ENCODE measurements at places on chromosomes 7 and 10.

DNA sequence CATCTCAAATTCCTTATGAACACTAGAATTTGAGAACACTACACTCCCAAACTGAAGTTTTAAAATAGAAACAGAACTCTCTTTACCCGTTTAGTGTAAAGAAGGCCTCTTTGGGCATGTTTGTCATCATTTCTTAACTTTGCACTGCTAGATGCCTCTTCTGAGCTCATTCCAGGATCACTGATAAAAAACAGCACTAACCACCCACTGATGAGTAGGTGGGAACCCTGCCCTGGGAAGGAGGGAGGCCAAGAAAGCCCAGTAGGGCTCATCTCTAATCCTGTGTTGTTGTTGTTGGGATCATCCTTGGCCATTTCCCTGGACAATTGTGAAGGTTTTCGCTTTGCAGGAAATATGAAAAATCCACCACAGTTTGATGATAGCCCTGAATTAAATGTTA, 68.2 kb downstream of the CUBN start:
- no peak overlapping the region for H3K4me3 ChIP-seq
- H3K4me1 ChIP-seq, result no peaks in the 10 kb centered on the region
- no peak overlapping the region for H3K27ac ChIP-seq
- H3K36me3 ChIP-seq, result no peaks in the 10 kb centered on the region
- no peaks in the 10 kb centered on the region for H3K27me3 ChIP-seq
- no peak for DNase-seq

GRCh38 chr7:98213296-98213887, 2.2 kb downstream of the BHLHA15 start:
- no peaks in the 10 kb centered on the region for H3K27me3 ChIP-seq
- H3K36me3 ChIP-seq, result no peaks in the 10 kb centered on the region
- no peak overlapping the region for H3K4me3 ChIP-seq
- no peak for DNase-seq
- H3K27ac ChIP-seq, result no peak overlapping the region

DNA sequence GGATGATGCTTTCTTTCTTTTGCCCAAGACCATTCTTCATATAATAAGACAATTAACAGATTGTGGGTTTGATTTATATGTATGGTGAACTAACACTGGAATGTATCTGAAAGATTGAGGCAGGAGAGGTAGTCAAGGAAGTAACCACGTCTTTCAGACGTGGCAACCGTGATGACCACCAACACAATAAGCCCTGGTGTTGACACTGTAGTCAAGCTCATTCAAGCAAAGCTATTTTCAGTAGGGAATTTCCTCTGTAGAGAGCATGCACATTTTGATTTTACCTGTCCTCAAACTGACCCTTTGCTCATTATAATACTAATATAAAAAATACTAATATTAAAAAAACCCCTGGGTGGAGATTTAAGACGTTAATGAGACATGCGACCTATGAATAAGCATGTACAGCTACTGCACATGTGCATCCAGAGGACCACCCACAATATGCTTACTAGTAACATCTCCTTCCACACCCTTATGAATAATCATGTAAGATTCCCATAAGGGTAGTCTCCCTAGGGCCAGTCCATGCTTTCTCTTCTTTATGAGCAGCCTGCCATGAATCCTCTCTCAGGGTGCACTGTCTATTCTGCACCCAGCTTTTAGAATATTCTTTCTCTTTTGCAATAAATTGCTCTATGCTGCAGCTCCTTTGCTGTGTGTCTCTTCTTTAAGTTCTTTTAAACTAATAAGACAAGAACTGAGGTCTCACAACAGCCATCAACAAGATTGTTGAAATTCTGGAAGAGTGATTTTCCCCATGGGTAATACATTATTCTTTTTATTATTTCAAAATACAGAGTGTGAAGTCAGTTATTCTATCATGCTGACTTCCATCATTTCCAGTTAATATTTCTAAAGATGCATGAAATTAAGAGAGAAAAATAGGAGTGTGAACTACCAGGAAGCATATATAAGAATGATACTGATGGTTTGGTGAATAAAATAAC, 151.3 kb upstream of the NPVF start:
- no peaks in the 10 kb centered on the region for H3K36me3 ChIP-seq
- no peak for DNase-seq
- H3K27me3 ChIP-seq, result no peaks in the 10 kb centered on the region
- H3K4me1 ChIP-seq, result no peaks in the 10 kb centered on the region
- no peak overlapping the region for H3K4me3 ChIP-seq

GRCh38 chr10:101299211-101299610, 54.8 kb upstream of the BTRC start:
- no peak overlapping the region for H3K27ac ChIP-seq
- no peaks in the 10 kb centered on the region for H3K4me1 ChIP-seq
- H3K36me3 ChIP-seq, result no peaks in the 10 kb centered on the region

DNA sequence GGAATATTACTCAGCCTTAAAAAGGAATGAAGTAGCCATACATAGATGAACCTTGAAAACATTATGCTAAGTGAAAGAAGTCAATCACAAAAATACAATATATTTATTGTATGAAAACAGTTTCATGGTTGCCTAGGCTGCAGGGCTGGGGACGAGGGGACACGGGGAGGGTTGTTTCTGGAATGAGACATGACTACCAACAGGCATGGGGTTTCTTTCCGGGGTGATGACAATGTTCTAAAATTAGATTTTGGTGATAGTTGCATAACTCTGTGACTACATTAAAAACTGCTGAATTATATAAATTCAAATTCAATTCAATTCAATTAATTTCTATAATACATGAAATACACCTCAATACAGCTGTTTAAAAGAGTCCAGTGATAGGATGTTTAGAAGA, 88.0 kb downstream of the ARHGAP22 start:
- no peaks in the 10 kb centered on the region for H3K4me1 ChIP-seq
- H3K4me3 ChIP-seq, result no peak overlapping the region
- H3K36me3 ChIP-seq, result no peaks in the 10 kb centered on the region

GRCh38 chr10:92590623-92591549, 2.0 kb upstream of the KIF11 start:
- DNase-seq, result peak; percentile 53
- peak overlapping the region; percentile 92 for H3K4me3 ChIP-seq
- peaks cover 15% of the 10 kb centered on the region for H3K4me1 ChIP-seq
- no peaks in the 10 kb centered on the region for H3K36me3 ChIP-seq
- H3K27ac ChIP-seq, result peak overlapping the region; percentile 91

- H3K4me1 ChIP-seq, result no peaks in the 10 kb centered on the region
- H3K27me3 ChIP-seq, result no peaks in the 10 kb centered on the region
- DNase-seq, result no peak
- H3K27ac ChIP-seq, result no peak overlapping the region
- no peak overlapping the region for H3K4me3 ChIP-seq
These were observed 27.8 kb downstream of the MAGI2 start for GRCh38 chr7:79425665-79426064.

DNA sequence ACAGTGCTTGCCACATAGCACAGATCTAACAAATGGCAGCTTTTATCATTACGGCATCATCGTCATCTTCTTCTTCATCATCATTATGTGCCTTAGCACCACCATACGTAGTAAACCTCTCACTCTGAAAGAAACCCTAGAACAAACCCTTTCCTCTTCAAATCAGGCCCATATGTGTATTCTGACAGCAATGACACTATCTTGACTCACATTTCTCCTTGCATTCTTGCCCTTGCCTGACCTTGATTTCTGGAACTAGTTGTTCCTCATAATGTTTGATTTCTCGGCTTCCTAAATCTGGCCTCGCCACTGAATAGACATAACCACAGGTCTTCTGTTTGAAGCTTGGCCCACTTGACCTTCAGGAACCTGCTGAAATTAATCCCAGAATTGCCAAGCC, 115.3 kb downstream of the DGKI start:
- H3K36me3 ChIP-seq, result no peaks in the 10 kb centered on the region
- H3K27ac ChIP-seq, result no peak overlapping the region
- no peak overlapping the region for H3K4me3 ChIP-seq
- no peak for DNase-seq
- peaks cover 1% of the 10 kb centered on the region for H3K4me1 ChIP-seq
- no peaks in the 10 kb centered on the region for H3K27me3 ChIP-seq

GRCh38 chr10:53765311-53765710, 992.7 kb upstream of the MBL2 start:
- no peak for DNase-seq
- H3K4me1 ChIP-seq, result no peaks in the 10 kb centered on the region
- no peaks in the 10 kb centered on the region for H3K27me3 ChIP-seq
- H3K27ac ChIP-seq, result no peak overlapping the region
- H3K36me3 ChIP-seq, result no peaks in the 10 kb centered on the region

DNA sequence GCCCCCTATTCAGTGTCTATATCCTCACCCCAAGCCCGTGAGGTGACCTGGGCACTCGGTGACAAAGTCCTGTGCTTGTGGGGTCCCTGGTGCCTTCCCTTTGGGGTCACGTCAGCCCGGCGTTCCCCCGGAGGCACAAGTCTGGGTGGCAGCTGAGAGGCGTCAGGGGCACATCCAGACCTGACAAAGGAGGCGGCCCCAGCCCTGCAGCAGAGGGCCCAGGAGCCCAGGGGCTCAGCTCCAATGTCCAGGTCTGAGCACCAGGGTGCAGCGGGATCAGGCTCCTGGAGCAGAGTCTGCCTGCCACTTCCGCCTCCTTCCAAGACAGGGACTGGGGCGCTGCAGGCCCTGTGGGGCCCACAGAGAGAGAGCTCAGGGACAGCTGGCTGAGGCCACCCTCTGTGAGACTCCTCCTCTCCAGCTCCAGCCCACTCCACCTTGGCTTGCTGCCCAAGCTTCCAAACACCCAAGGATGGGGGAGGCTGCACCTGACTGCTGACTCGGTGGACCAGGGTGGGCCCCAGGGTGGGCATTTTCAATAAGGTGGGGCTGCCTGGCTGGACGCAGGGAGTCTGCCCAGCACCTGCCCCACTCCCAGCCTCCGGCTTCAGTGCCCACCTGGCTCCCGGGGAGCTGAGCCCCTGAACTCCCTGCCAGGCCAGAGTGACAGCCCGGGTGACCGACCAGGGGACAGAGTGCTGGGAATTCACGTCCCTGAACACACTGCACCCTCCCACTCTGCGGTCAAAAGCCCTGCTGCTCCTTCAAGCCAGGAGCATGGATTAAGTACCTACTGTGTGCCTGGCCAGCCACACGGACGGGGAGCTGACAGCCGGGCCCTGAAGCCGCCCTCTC, 1.0 kb upstream of the KNDC1 start:
- no peak overlapping the region for H3K27ac ChIP-seq
- DNase-seq, result no peak
- H3K4me3 ChIP-seq, result no peak overlapping the region
- peaks cover 36% of the 10 kb centered on the region for H3K27me3 ChIP-seq

GRCh38 chr10:11909618-11910017, 86.5 kb downstream of the PROSER2 start:
- no peaks in the 10 kb centered on the region for H3K4me1 ChIP-seq
- H3K27me3 ChIP-seq, result no peaks in the 10 kb centered on the region
- H3K4me3 ChIP-seq, result no peak overlapping the region
- no peak overlapping the region for H3K27ac ChIP-seq
- H3K36me3 ChIP-seq, result no peaks in the 10 kb centered on the region

DNA sequence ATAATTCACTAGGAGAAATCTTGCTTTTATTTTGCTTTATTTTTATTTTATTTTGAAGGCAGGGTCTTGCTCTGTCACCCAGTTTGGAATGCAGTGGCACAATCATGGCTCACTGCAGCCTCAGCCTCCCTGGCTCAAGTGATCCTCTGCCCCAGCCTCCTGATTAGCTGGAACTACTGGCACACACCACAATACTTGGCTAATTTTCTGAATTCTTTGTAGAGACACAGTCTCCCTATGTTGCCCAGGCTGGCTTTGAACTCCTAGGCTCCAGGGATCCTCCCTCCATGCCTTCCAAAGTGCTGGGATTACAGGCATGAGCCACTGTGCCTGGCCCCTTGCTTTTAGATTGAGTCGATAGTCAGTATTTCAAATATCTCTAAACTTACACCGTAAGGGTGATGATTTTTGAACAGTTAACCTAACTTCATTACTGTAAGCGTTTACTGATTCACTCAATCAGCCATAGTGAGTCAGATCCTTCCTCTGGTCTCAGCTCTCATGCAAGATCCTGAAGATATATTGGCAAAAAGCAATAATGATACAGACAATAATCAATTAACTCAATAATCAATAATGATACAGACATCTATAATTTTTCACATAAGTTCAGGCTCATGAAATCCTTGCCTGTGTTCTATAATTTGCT, 239.5 kb downstream of the KIAA1217 start:
- peak overlapping the region; percentile 88 for H3K27ac ChIP-seq
- H3K4me3 ChIP-seq, result peak overlapping the region; percentile 71
- H3K4me1 ChIP-seq, result peaks cover 22% of the 10 kb centered on the region
- H3K36me3 ChIP-seq, result no peaks in the 10 kb centered on the region
- DNase-seq, result no peak

DNA sequence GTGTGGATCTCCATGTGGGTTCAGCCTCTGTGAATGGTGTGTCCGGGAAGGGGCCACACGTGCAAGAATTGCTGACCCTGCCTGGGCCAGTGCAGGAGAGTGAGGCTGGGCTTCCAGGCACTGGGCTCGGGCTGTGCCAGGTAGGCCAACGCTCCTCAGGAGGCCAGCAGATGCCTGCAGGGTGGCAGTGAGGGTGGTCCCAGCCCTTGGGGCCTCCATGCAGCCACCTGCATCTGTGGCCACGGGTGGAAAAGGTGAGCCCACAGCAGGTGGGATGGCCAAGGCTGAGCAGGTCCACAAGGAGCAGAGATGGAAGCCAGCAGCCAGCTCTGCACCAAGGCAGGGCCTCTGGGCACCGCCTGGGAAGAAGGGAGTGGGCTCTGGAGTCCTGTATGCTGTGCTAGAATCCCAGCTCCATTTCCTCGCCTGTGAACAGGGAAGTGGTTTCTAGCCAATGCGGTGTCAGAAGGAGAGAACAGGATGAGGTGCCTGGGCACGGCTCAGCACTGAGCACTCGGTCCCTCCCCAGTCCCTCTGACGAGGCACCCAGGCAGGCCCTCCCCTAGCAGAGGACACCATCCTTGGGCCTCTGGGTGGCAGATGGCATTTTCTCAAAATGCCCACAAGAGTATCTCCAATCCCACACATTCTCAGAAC, 31.1 kb upstream of the RET start:
- no peak for DNase-seq
- no peaks in the 10 kb centered on the region for H3K36me3 ChIP-seq
- H3K27me3 ChIP-seq, result no peaks in the 10 kb centered on the region
- H3K4me1 ChIP-seq, result no peaks in the 10 kb centered on the region
- H3K27ac ChIP-seq, result no peak overlapping the region
- no peak overlapping the region for H3K4me3 ChIP-seq

DNA sequence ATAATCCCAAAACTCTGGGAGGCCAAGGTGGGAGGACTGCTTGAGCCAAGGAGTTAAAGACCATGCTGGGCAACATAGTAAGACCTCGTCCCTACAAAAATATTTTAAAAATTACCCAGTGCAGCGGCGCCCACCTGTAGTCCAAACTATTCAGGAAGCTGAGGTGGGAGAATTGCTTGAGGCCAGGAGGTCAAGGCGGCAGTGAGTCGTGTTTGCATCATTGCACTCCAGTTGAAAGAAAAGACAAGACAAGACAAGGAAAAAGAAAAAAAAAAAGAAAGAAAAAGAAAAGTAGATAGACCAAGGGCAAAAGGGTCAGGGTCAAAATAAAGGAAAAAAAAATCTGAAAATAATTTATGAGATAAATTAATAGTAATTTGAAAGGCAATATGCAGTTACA, 5.8 kb downstream of the ANXA7 start:
- H3K4me3 ChIP-seq, result no peak overlapping the region
- H3K27ac ChIP-seq, result no peak overlapping the region
- DNase-seq, result no peak
- H3K4me1 ChIP-seq, result no peaks in the 10 kb centered on the region
- 0 out of 2 replicates have a peak, but pooled peaks cover 4% of the 10 kb centered on the region for H3K36me3 ChIP-seq
- H3K27me3 ChIP-seq, result no peaks in the 10 kb centered on the region

All from MM.1S (cell line).